ENCODE measurements at places on chromosomes 4 and X.

DNA sequence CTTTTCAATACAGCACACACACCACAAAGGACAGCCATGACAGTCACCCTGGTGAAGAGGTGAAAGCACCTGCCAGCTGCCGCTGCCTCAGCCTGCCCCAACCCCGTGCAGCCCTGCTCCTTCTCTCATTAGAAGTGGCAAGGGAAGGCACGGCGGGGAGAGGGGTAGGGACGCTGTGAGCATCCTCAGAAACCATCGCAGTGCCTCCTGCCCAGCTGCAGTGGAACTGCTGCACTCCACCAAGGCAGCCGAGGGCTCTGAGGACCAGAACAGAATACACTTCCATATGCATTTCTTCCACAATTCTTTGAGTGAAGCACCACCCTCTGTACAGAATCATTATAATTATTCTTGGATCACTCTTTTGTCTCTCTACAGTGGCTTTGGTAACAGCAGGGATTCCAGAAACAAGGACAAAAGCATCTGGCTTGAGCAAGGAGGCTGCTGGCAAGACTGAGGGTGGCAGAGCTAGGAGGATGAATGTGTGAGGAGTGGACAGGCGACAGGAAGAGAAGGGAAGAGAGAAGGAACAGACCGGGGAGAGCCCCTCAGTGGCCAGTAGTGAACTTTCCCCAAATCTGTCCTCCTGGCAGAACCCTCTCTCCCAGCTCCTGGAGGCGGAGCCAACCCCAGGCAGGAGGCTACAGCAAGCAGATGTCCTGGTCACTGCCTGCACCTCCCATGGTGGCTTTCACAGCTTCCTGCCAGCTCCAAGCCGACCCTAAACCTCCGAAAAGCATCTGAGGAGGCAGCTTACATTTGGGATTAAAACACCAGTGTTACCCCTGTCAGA is 73.2 kb downstream of the MTNR1A start:
- no peak for DNase-seq

- DNase-seq: no peak
These were observed 21.0 kb downstream of the COL4A6 start for GRCh38 chrX:108417257-108417656.

- no peak for DNase-seq
These were observed 106.0 kb downstream of the LRBA start for GRCh38 chr4:150909116-150909515.

GRCh38 chr4:10082459-10083272 is 33.9 kb downstream of the WDR1 start:
- peak; percentile 36 for DNase-seq

DNA sequence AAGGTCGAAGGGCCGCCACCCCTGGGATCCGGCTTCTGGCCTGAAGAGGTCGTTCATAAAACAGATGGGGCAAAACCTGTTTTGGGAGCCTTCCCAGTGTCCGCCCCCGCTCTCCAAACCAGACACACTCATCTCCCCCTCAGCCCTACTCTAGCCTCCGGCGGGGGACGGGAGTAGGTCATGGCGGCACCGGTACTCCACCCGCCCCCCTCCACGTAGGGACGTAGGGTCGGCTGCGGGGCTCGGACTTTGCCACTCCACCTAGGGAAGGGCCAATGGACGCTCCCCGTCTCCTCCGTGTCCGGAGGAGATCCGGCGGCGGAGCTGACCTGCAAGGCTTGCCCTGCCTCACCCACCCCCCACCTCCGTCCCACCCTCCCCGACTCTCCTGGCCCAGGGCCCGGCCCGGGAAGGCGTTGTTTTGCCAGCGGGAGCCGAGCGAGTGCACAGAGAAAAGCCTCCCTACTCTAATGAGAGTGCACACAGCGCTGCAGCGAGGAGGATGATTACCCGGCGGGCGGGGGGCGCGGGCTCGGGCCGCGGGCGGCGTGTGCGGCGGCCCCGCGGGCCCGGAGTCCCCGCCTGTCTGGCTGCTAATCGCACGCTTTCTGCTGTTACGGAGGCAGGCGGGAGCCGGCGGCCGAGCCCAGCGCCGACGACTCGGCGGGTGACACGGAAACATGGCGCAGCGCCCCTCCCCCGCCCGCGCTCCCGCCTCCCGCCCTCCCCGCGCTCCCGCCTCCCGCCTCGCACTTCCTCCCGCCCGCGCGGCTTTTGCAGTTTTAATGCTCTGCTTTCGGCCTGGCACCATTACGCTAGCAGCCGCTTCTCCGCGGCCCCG is 8.3 kb upstream of the BCOR start:
- no peak for DNase-seq

GRCh38 chr4:67451464-67451863 is 93.8 kb downstream of the CENPC start:
- no peak for DNase-seq

- DNase-seq: no peak
These were observed 9.4 kb downstream of the KLF3 start for GRCh38 chr4:38673130-38673978.

DNA sequence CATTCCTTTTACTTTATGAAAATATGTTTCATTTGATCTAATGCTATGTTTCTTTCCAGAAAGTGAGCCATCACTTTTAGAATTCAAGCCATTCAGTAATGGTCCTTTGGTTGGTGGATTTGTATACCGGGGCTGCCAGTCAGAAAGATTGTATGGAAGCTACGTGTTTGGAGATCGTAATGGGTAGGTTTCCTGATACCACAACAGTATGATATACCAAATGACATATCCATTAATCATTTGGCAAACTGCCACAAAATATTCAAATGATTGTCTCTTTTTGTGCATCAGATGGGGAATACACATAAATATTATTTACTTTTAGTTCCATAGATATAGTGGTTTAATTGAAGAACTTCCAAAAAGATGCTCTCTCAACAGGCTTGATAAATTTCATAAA is 68.2 kb downstream of the HHIP start:
- DNase-seq: no peak

GRCh38 chrX:145609951-145610511 is 207.6 kb upstream of the SLITRK2 start:
- no peak for DNase-seq

DNA sequence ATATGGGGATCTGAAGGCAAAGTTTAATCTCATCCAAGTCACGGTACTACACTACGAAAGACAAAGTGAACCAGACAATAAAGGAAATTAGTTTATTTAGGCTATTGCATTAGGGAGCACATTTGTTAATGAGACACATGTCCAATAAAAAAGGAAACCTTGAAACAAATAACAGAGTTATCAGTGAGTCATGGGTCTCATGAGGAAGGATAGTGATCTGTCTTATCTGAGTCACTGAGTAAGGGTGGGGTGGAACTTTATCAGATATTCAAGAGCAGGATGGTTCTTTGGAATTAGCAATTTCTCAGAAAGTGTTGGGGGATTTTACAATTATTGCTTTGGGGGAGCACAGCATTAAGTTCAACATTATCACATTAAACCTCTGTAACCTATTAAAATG is 188.9 kb upstream of the IL1RAPL1 start:
- no peak for DNase-seq

DNA sequence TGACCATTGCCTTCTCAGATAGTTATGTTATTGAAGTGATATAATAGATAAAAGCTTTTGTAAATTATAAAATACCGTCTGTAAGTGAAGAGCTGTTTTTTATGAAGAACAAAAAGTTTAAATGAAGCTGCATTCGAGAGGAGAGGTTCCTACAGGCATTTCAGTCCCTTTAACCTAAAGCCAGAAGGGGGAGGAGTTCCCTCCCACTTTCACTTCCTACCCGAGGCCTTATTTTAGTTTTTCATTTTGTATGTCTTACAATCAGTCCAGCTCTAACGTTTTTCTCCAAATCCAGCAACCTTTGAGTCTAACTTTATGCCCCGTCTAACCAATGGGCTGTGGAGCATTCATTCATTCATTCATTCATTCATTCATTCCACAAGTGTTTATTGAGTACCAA is 16.5 kb upstream of the SOX3 start:
- DNase-seq: no peak
